Stimulated activated CD4-positive, alpha-beta T cell treated with anti-CD3 and anti-CD28 coated beads, Interleukin-4, amount 100 ng/mL, for 4 hours (primary cell): ENCODE measurements at places on chromosomes 11 and 22.

DNA sequence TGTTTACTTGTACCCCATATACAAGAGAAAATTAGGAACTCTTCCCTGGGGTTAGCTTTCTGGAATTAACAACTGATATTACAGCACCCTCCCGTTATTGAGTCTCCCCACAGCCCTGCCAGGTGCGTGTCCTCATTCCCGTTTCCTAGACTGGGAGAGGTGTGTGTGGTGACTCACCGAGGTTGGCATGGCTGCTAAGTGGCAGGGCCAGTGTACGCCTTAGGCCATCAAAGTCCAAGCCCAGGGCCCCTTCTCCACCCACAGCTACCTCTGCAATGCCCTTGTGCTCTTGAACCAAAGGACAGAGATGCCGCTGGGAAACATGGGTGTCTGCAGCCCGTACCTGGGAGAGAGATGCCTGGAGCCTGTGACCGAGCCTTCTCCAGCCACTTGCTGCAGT is 12.3 kb downstream of the IFT27 start:
- DNase-seq: no peak

DNA sequence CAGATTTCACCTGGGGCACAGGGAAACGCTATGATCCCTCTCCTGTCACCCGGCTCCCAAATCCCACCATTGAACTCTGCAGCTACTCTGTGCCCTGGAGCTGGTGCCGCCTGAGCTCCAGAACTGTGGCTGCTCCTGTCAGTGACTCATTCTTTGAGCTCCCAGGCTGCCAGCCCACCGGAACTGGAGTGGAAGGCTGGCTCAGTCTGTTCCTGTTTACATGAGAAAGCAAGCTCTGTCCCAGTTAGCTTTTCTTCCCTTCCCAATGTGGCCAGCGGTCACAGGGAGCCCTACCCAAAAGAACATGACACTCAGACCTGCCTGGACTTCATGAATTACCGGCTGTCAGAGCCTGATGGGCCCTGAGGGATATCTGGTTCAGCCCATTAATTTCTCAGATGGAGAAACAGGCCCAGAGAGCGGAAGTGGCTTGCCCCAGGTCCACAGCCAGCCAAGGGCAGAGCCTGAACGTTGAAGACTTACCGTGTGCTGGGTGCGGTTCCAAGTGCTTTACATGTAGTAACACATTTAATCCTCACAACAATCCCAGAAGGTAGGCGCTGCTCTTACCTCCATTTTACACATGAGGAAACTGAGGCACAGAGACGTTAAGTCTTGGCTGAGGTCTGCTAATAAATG is 23.8 kb upstream of the IGSF22 start:
- DNase-seq: no peak

GRCh38 chr11:26584818-26585217 is 12.8 kb upstream of the MUC15 start:
- no peak for DNase-seq

GRCh38 chr11:87892291-87892690 is 283.0 kb downstream of the RAB38 start:
- DNase-seq: no peak

GRCh38 chr22:30040499-30041260 is 39.6 kb upstream of the HORMAD2 start:
- DNase-seq: no peak
